EL (cell line): ENCODE measurements at places on chromosomes 2 and 18.

DNA sequence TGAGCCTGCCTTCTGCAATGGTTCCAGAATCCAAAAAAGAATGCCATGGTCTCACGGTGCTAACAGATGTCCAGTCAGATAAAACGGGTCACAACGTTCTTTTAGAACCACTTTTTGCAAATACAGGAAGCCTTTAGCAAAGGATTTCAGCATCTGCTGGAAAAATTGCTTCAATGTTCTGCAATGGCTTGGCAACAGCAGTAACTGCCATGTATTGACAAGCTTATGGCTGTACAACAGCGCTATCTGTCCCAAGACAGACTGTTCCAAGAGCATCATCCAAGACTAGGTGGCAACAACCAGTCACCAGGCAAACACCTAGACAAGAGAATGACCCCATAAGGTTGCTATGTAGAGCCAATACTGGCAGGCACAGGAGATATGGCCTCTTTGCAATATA lies 37.6 kb upstream of the RIOK3 start:
- no peak for DNase-seq

GRCh38 chr2:24228470-24228869 lies 53.6 kb downstream of the FAM228A start:
- DNase-seq: no peak

DNA sequence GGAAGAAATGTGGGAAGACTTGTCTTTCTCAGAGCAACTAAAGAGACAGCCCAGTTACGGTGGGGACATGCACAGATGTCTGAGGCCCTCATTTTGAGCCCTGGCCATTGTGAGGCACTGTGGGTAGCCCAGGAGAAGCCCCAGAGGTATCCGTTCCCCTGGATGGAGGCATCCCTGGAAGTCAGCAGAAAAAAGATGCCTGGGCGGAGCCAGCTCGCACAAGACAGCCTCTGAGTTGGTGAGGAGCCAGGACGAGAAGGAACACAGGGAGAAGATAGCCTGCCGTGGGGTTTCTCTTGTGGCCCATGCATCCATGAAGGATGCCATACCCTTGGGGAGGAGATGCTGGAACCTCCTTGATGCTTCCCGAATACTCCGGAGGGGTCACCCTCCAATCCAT lies 56.9 kb upstream of the SEMA4C start:
- no peak for DNase-seq

DNA sequence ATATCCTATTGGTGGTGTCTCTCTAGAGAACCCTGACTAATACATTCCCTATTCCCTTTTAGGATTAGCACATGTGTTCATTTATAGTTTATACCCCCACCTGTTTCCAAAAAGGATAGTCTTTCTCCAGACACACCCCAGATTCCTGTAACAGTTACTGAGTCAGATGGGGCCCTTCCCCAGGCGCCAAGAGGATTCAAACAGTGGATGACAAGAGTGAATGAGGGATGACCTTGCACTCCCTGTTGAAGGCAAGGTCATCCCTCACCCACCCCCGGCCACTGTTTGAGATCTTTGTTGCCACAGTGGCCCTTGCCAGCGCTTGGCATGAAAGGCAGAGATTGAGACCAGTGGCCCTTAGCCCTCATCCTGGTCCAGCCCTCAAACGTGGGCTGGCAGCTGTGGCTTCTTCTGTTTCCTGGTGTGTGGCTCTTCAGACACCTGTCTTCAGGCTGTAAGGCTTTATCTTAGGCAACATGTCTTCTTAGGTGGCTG lies 15.3 kb upstream of the REEP1 start:
- no peak for DNase-seq

DNA sequence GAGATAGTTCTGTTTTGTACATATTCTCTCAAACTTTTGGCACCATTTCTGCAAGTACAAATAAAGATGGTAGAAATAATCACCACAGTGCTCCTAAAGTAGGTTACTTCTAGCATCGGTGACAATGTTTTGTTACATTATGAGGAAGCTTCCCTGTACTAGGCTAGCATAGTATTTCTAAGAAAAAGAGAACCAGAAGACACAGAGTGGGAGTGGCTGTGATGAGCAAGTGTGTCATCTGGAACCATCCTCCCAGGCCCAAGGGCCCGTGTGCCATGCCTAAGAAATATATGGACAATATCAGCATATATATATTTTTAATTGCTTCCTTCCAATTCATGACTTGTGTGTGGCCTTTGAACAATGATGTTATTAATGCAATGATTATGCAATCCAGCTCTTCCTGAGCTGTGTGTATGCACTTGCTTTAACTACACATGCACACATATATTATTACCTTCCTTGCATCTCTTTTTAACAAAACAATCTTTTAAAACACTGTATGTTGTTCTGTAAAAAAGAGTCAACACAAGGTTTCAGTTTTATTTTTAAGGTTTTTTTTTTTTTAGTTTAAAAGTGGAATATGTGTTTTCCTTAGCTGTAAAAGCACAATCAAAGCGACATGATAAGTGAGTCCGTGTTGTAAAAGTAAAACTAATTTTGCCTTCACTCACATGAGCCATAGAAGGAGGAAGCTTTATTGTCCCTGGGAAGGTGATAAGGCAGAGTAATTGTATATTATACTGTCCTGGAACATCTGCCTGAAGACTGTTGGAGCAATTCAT lies 303.9 kb downstream of the ZNF407 start:
- no peak for DNase-seq

- DNase-seq: peak; percentile 52
Observed at GRCh38 chr2:147538088-147538487, 306.7 kb upstream of the ACVR2A start.

DNA sequence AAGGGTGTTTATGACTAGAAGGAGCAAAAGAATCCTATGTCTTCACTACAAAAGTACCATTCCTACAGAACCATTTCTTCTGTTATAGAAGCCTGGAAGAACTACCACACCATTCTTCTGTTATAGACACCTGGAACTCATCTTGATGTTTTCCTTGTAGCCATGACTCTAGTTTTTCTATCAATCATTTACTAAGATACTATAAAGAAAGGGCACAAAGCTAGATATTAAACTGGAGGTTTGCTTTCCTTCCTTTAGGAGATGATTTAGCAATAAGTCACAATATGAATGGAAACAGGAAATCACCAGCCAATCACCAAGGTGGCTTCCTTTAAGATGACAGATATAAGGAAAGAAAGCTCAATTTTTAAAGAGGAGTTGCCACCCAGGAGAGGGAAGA lies 100.3 kb upstream of the NEUROD1 start:
- no peak for DNase-seq

DNA sequence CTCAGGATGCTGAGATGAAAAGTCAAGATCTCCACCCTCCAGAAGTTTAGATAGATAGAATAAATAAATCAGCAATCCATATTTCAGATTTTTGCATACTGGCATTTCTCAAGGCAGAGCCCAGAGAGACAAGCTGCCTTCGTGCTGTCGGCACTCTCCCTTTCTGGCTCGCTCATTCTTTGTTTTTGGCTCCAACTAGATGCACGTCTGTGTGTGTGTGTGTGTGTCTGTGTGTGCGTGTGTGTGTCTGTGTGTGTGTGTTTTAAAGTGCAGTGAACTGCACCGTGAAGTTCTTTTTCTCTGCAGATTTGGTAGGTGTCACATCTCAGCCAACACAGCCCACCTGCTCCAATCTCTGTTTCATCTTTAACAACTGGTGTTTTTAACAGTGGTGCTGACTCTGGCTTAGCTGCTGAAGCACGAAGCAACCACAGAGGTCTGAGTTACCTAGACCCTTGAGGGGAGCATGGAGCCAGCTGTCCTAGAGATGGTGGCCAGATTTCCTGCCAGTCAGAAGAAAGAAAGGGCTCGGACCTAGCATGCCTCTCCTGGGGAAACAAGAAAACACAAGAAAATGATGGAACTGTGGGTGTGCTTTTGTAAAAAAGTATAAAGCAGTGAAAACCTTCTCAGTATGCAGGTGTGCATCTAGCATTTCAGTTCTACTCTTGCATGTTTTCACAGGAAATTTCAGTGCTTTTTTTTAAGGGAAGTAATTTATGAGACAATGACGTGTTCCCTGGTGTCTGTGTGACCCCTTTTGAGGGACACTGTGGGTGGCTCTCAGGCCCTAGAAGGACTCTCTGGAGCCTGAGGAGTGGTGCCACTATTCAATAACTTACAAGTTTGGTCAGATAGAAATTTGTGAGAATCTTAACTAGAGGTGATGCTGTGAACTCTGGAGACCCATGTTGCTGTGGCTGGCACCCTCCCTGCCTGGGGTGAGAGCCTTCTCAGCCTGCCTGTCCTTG lies 364.3 kb downstream of the RNF144A start:
- no peak for DNase-seq

GRCh38 chr18:433960-434359 lies 66.5 kb downstream of the COLEC12 start:
- DNase-seq: peak; percentile 35

DNA sequence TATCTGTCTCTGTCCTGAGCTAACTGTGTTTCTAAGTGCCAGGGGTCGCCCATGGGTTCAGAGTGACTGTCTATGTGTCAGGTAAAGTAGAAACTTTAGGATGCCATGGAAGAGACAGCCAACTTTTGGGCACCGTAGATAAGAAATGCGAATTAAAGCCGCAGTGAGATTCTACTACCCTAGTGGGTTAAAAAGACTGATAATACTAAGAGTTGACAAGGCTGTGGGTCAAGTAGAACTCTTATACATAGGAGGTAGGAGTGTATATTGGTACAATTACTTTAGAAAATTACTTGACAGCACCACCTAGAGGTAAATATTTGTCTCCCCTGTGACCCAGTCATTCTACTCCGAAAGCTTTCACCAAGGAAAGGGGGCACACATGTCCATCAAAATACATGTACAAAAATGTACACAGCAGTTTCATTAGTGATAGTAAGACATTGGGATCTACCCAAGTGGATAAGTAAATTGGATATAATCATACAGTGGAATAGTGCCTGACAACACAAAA lies 371.3 kb downstream of the SLC4A3 start:
- no peak for DNase-seq

DNA sequence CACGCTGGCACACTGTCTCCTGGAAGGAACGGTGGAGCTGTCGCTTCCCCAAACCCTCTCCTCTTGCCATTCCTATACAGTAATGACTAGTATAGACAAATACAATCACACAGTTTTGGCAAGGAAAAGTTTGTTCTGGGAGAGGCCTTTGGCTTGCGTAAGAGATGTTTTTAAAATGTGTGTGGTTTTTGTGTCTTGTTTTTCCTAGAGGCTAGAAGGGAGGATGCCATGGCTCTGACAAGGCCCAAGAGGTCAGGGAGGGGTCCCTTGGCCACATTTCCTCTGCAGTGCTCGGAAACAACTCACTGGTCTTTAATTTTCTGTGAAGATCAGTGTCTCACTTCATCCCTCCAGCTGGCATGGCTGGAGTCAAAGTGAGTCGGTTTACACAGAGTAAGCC lies 195.9 kb downstream of the SH3RF3 start:
- peak; percentile 98 for DNase-seq

GRCh38 chr2:235325151-235325550 lies 168.7 kb upstream of the AGAP1 start:
- DNase-seq: no peak

DNA sequence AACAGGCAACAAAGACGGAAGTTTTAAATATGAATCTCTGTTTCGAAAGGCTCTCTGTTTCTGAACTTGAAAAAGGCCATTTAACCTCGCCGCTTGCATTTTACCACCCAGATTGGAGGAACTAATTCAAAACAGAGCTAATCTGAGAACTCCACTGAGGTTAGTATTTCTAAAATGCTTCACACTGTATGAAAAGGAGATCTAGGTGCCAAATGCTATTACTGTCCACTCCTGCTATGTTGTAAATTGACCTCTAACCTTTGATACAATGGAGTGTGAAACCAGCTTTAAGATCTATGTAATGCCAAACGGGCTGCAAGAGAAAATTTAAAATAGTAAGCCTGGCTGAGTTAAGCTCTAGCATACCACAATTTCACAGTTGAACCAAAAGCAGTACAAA lies 364.5 kb downstream of the IRS1 start:
- DNase-seq: no peak

DNA sequence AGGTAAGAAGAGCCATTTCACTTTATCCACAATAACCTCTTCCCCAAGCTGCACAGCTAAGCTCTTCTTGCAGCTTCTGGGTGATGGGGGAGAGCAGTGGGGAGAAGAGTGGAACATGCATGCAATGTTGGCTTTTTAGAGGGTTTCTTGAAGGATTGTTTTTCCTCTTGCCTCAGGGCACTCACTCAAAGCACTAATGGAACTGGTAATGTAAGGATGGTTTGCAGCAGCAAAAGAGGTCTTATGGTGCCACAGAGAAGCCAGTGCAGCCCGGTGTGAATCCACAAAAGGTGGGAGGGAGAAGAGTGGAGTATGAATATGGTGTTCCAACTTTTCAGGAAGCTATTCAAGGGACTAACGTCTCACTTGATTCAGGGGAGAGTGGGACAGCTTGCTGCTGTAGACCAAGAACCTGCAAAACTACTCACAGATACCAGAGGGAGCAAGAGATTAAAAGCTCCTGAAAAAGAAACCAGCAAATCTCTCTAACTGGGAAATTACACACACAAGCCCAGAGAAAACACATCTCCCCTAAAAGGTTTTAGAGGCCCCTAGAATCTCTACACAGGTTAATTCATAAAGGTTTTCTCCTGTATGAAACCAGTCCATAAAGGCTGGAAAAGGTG lies 116.4 kb downstream of the CHN1 start:
- no peak for DNase-seq

DNA sequence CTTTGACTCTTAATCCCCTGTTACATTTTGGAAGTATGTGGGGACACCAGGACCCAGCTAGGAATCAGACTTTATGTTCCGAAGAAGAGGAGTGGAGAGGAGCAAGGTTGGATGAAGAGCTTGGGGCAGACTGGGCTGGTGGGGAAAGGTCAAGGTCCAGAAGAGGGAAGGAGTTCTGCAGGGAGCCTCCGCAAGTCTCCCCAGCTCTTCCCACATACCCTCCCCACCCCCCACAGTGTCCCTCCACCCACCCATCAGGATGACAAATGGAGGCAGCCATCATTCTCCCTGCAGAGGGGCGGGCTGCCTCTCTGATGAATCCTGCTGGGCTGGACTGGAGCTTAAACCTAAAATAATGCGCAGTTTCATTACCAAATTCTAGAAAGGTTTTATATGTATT lies 77.2 kb downstream of the ACKR3 start:
- no peak for DNase-seq

GRCh38 chr2:159153463-159153862 lies 133.0 kb downstream of the WDSUB1 start:
- no peak for DNase-seq

DNA sequence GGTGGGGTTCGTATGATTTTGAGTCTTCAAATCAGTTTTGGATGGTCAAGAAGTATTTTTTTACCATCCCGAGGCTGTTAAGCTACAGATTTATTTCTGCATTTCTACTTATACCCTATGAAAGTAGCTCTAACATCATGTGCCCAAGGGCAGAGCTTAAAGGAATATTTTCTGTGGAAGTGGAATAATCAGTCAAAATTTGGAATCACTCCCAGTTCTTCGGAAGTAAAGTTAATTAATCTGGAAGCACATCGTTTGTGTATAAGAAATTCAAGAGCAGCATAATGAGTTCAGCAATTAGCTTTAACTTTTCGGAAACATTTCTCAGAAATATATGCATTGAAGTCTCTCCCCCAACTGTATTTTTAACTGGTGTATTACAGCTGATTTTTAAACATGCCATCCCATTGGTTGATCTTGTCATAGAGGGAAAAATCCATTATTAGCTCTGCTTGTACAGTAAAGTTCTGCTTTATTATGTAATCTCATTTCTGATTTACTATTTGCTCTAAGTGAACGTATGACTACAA lies 510.1 kb downstream of the DCC start:
- no peak for DNase-seq
